ENCODE measurements at places on chromosomes 6 and 20.

DNA sequence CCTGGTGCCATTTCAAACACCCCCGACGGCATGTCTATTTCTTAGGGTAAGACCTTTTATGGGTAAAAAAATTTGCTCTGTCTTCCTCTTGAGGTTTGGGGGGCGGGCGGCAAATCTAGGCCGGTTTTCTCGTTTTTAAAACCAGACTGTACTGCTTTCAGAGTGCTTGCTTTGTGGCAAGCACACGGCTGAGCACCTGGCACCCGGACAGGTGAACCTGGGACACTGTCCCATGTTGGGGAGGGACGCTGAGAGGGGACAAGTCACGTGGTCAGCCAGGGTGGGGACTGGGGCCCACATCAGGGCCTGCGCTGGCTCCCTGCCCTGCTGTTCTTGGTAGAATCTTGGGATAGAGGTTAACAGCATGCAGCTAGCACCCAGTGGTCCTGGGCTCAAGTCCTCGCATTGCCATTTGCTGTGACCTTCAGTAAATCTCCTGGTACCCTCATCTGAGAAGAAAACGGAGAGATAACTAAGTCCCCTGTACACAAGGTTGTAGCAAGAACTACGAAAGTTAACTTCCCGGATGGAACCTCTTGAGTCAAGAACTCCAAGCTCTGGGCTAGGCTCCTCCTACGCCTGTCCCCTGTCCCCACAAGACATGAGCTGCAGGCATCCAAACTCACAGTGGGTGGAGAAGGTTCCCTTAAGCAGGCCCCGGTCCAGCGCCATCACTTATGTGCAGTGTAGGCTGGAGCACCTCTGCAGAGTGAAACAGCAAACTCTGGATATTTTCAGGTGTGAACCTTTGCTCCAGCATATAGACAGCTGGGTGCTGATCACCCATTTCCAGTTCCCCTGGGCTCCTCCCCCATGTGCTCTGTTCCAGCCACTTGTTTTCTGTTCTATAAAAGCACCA lies 41.7 kb downstream of the PMEPA1 start:
- DNase-seq: no peak

DNA sequence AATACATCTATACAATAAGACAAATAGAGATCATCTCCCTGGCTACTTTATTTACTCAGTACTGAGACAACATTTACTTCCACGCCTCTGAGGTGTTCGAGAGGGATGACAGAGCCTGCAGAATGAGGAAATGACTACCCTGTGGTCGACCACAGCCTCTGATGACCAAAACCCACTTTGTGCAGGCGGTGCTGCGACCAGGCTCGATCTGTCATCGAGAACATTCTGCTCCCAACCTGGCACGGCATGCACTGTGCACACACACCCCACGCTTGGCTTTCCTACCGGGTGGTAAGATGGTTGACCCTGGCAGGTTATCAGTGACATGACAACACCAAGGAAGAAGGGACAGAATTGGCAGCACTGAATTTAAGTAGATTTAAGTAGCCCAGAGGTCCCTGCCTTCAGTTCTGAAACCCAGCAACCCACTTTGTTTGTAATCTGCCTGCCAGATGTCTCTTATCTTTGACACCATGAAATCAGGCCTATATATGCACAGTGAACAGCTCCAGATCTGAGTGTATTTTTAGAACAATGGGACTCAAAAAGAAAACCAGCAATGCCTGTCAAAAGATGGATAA lies 42.6 kb downstream of the TTI1 start:
- DNase-seq: no peak

DNA sequence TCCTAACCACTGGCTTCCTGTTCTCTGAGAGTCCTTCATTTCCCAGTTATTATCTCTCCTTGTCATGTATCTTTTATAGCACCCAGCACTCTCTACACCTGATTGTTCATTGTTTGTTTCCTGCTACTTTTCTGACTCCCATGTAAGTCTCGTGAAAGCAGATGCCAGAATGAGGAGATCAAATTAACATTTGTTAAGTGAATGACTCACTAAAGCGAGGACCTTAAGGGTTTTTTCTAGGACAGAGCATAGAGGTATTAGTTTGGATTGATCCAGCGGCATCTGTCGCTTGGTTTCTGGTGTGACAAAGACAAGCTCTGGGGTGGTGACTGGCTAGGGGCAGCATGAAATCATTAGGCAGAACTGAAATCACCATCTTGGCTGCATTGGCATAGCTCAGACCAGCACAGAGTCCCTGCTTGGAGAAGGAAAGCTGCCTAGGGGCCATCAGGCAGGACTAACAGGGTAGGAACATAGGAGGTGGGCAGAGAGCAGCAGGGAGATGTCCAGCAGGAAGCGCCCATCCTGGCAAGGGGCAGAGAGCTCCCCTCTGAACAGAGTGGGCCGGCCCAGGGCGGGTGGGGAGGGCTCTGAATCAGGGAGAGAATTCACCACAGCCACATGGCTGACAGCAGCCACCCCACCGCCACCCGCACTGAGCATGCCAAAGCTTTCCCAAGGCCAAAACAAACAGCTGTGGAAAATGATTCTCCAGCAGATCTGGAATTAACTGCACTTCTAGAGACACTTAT lies 97.1 kb upstream of the CEP85L start:
- peak; percentile 79 for DNase-seq

DNA sequence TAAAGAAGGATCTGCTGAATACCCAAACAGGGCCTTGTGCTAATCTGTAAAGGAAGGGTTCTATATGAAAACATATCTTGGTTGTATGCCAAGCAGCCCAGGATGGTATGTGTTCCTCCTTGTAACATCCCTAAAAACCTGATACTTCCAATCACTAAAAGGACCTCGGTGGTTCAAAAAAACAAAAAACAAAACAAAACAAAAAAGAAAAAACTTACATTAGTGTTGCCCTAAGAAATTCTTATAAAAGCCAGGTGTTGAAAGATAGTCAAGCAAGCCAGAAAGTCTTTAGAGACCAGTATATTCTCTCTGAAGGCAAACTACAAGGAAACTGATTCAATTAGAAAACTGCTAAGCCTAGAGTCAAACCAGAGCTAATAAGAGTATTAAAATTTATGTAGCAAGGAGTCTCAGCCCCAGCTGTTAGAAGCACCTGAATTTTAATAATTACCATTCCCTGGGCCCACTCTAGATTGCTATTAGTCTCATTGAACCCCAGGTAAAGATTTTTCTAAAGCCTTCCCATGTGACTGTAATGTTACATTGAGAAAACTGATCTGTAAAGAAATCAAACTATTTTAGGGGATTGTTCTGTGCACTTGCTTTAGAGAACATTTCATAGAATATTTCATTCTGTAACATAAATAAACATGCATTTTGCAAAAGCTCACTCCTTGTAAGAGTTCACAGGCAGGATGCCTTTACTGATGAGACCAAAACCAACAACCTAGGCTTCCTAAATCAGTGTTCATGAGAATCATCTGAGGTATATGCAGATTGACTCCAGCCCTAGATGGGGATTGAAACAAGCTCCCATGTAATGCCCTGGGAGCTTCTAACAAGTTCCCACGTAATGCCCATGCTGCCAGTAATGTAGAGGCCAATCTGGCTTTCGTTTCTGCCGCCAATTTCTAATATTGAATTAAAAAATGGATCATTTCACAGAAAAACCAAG lies 95.2 kb upstream of the BTN3A2 start:
- no peak for DNase-seq

DNA sequence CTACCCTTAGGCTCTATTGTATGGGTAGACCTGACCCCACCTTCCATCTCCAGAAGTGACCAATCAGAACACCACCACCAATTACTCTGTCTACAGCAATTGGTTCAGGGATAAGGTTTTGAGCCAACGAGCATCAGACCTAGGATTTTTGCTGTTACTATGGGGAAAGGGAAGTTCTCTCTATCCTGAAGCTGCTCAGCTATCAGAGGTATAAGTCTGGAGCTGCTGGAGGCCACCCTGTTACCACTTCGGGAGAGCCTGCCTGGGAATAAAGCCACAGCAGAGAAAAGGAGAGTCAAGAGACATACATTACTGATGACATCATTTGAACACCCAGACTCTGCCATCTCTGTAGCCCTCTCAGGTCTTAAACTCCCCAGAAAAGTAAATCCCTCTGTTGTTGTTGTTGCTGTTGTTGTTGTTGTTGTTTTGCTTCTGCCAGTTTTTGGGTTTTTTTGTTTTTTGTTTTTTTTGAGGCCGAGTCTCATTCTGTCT lies 94.5 kb downstream of the PREX1 start:
- DNase-seq: no peak

- no peak for DNase-seq
These were observed 18.8 kb upstream of the TINAG start for GRCh38 chr6:54289426-54289825.

- DNase-seq: no peak
These were observed 196.5 kb upstream of the THBS2 start for GRCh38 chr6:169450097-169450496.

DNA sequence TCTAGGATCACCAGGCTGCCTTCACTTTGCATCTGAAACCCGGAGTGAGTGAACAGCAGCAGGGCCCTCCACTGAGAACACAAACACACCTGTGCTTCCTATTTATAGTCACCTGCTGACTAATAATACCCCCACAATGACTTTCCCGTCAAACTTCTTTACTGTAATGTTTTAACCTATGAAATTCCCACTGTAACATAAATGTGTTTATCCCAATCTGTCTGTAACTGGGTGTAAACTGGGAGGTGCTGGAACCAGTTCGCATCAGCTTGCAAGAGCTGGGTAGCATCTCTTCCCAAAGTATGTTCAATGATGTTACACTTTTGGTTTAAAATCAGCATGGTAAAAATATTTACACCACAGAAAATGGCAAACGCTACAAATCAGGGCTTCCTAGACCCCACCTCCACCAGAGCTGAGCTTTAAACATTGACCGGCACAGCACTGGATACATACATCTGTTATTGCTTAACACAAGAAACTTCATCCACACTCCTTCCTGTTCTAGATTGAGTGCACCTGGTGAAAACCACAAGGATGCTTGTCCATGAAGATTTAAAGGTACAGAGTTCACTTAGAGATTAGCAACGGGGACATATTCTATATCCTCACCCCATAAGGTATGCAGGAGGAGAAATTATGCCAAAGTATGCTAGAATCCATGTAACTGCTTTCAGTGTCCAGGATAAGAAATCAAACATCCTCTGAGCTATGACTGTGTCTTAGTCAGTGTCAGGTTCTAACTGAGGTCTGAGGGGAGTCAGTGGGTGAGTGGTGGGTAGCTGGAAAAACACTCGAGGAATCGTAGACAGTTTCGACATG lies 79.0 kb downstream of the ALDH8A1 start:
- DNase-seq: no peak

DNA sequence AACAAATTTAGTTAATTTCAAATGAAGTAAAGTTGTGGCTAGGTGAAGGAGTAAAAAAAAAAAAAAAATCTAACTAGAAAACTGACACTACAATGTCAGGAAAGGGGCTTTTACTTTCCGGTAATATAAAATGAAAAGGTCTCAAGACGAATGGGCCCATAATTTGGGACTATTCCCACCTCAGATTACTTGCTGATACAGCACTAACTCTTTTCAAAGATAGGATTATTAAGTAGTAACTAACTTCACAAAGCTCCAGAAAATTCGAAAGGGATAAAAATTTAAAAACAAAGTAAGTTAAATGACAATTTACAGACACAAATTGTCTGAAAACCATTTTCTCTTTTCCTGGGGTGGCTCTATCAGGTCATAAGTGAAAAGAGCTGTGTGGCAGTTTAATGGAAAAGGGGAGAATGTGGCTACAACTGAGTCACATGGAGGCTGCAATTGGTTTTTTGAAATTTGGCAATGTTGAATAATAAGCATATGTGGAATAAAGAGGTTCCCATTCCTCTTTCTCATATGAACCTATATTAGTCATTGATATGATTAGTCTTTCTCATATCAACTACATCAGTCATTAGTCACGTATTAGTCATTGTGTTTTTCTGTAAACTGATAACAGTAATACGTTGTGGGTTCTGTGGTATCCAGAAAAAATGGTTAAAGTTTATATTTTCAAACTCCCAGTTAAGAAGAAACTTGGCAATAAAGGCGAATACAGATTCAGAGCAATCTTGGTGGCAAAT lies 78.0 kb downstream of the RWDD2A start:
- DNase-seq: no peak

DNA sequence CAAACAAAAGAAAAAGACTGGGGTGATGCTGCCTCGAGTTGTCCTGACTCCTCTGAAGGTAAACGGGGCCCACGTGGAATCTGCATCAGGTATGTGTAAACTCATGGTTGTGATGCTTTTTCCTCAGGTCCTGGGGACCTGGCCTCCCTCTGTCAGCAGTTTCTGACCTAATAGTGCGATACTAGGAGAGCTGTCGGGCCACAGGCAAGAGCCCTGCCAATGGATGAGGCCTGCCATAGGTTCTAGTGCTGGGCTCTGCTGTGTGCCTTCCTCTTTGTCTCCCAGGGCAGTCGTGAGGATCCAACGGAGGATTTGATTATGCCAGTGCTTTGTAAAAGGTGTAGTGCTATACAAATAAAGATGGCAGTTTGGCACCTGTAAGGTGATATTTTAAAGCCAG lies 71.2 kb downstream of the ASXL1 start:
- no peak for DNase-seq

DNA sequence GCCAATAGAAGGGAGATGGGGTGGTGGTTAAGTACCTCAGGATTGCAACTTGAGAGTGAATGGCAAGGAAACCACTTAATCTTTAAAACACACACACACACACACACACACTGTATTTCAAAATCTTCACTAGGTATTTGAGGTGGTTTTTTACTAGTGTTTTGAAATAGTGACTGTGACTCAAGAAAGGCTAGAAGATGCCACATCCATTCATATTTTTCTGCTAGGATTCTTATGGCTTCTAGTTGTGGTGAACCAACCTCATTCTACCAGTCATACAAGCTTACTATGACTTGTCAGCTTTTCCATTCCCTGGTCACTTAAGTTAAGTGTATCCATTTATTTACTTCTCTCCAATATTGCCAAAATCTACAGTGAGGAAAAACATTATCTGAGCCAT lies 519.4 kb upstream of the JAG1 start:
- DNase-seq: no peak

DNA sequence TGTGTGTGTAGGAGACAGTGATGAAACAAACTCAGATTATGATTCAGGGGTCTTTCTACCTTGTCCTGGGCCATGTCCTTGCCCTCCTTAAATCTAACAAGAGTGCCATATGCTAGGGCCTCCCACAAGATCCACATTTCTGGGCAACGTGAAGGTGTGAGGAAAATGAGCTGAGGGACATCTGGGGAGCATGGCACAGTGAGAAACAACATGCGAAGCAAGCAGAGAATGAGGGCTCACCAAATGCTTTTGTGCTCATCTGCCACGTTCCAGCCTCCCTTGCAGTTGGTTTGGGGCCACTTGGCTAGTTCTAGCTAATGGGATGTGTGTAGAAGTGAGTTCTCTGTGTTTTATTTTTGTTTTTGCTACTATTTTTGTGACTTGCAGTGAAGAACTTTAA lies 21.4 kb upstream of the RNF182 start:
- no peak for DNase-seq

GRCh38 chr6:2063547-2063946 lies 181.9 kb downstream of the GMDS start:
- DNase-seq: no peak
